AML-193 (cell line): ENCODE measurements at places on chromosomes 2 and 18.

DNA sequence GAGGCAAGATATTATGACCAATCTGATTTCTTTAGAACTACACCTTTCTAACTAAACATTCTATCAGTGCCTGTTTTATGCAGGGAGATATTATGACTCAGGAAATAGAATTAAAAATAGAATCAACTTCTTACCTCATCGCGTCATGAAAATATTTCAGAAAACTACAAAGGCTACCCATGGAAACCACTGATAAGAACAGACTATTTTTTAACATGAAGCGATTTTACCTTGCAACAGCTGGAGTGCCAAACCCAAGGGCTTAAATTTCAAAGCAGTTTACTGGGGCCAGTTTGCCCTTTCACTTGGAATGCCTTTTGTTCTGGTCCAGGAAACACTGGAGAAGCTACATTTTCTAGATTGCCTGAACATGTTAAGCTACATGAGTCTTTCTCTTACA is 304.8 kb upstream of the CCDC68 start:
- no peak for DNase-seq

DNA sequence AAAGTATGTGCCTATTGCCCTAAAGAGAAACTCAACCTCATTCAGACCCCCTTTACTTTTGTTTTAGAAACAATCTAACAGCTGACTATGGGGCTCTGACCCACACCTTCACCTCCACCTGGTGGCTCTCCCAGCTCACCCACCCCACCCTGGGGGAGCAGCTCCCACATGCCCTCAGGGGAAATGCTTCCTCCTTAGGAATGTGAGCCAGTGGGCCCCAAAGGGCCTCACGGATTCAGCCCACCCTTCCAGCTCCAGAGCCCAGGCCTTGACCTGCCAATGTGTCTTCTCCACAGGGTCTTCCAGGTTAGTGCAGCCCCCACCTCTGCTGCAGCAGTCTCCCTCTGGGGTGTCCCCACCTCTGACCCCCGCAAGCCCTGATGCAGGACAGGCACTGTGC is 680.1 kb upstream of the RAB6C start:
- no peak for DNase-seq

GRCh38 chr2:117794668-117795067 is 19.8 kb upstream of the DDX18 start:
- no peak for DNase-seq

DNA sequence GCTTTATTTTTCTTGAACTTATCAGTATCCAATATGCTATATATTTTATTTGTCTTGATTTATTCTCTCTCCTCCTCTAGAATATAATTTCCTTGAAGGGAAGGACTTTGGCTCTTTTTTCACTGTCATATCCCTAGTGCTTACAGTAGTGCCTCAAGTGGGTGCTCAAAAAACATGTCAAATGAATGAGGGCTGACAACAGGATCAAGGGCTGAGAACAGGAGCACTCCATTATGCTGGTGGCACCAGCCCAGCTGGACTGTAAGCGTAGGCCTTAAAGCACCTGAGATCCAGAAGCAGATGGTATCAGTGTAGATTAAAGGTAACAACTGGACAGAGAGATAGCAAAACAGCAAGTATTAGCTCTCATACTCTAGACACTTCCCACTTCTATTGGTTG is 46.3 kb downstream of the PMS1 start:
- no peak for DNase-seq

DNA sequence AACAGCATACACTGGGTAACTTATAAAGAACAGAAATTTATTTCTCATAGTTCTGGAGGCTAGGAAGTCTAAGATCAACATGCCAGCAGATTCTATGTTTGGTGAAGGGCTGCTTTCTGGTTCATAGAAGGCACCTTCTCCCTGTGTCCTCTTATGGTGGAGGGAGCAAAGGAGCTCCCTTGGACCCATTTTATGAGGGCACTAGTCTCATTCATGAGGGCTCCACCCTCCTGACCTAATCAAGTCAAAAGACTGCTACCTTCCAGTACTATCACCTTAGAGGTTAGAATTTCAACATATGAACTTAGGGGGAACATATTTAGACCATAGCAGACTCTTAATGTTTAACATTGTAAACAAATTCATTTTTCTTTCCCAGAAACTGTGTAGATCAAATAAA is 54.5 kb downstream of the ACVR1C start:
- no peak for DNase-seq
